ENCODE measurements at places on chromosomes 3 and 15.

GRCh38 chr3:14550651-14551611 lies 10.8 kb upstream of the GRIP2 start:
- DNase-seq, result no peak

- no peak for DNase-seq
These were observed 4.4 kb downstream of the KCTD6 start for GRCh38 chr3:58496206-58496857.

DNA sequence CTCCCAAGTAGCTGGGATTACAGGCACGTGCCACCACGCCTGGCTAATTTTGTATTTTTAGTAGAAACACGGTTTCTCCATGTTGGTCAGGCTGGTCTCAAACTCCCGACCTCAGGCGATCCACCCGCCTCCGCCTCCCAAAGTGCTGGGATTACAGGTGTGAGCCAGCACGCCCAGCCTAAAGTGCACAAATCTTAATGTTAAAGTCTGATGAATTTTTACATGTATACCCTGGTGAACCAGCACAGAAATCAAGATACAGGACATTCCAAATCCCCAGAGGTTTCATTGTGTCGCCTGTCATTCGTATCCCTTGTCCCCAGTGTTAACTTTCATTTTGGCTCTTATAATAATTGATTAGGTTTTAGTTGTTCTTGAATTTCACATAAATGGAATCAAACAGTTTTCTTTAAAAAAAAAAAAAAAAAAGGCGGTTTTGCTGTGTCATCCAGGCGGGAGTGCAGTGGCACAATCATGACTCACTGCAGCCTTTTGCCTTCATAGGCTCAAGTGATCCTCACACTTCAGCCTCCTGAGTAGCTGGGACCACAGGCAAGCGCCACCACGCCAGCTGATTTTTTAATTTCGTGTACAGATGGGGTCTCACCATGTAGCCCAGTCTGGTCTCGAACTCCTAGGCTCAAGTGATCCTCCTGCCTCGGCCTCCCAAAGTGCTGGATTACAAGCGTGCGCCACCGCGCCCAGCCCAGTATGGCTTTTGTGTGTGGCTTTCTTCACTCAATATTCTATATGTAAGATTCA lies 1.5 kb upstream of the TM4SF19 start:
- DNase-seq, result no peak

- no peak for DNase-seq
These were observed 48.8 kb downstream of the ABHD2 start for GRCh38 chr15:89136818-89137772.

GRCh38 chr3:193407112-193407511 lies 28.6 kb upstream of the ATP13A5 start:
- no peak for DNase-seq

- no peak for DNase-seq
These were observed 29.0 kb downstream of the XYLB start for GRCh38 chr3:38375488-38376097.

GRCh38 chr3:117645561-117646242 lies 936.1 kb downstream of the TUSC7 start:
- DNase-seq, result no peak

DNA sequence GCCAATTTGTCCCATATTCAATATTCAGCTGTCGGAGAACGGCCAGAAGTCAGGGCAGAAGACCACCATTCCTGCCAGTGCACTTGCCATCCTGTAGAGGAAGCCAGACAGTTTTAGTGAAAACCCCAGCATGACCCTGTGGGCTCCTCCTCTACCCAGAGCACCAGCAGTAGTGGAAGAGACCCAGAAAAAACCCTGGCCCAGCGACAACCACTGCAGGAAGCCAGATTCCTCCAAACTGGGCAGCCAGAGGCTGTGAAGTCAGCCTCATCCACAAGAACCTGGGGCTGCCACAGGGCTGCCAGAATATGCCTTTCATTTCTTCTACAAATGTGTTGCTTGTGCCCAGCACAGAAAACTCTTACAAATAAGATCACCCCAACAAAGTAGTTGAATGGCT lies 67.3 kb downstream of the HMCES start:
- no peak for DNase-seq

GRCh38 chr15:81194723-81195122 lies 2.0 kb upstream of the IL16 start:
- no peak for DNase-seq

DNA sequence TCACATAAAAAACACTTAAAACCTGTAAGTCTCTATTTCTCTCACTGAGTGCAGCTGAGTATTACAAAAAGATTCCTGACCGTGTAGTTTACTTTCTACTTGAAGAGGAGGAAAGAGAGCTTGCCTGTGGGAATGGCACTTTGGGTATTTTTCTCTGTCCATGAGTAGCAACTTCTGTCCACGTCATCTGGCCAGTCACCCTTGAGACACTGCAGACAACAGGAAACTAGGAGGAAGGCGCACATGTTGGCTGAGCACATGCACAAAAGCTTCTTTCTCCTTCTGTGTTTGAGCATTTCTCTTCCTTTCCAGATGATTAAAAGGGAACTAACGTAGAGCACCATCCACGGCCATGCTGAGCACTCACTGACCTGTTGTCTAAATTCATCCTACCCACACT lies 19.7 kb downstream of the STARD5 start:
- DNase-seq, result no peak

GRCh38 chr3:192399767-192400166 lies 327.6 kb downstream of the FGF12 start:
- no peak for DNase-seq

DNA sequence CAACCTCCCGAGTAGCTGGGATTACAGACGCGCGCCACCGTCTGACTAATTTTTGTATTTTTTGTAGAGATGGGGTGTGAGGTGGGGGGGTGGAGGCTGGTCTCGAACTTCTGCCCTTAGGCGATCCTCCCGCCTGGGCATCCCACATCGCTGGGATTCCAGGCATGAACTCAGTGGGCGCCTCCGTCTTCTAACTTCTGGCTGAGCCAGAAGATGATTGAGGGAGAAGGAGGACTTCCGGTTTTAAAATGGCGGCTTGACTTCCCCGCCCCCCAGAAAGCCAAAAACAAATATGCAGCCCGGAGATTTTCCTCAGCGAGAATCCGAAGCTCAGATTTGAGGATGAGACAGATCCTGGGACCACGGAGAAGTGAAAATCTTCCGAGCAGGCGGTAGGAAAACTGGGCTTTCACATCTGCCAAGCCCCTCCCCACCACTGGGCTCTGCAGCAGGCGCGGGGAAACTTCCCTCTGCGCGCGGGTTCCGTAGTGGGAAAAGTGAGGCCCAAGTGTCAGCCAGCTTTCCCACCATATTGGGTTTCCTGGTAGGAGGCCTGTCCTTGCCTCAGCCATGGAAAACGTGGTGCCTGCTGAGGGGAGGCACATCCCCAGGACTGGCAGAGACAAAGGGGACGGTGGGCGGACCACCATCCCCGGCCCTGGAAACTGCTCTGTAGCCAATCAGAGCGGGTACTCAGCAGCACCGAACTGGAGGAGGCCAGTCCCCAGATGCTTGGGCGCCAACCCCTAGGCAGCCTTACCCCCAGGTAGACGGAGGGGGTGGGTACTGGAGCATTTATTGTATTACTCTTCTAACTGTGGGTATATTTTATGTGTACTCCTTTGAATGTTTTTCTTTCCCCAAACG lies 17.3 kb downstream of the CHST14 start:
- no peak for DNase-seq

GRCh38 chr3:4425707-4426106 lies 41.4 kb downstream of the SUMF1 start:
- DNase-seq, result no peak

- DNase-seq, result peak; percentile 42
These were observed 835 bp downstream of the UBE3A start for GRCh38 chr15:25437777-25438600.

GRCh38 chr15:62477929-62478328 lies 312.8 kb upstream of the C2CD4B start:
- DNase-seq, result no peak

- no peak for DNase-seq
These were observed 63.5 kb upstream of the GOLGA8B start for GRCh38 chr15:34646918-34647317.

- DNase-seq, result no peak
These were observed 295.1 kb downstream of the CHST2 start for GRCh38 chr3:143414571-143415253.

GRCh38 chr3:169998668-169999131 lies 32.1 kb downstream of the SEC62 start:
- DNase-seq, result no peak

DNA sequence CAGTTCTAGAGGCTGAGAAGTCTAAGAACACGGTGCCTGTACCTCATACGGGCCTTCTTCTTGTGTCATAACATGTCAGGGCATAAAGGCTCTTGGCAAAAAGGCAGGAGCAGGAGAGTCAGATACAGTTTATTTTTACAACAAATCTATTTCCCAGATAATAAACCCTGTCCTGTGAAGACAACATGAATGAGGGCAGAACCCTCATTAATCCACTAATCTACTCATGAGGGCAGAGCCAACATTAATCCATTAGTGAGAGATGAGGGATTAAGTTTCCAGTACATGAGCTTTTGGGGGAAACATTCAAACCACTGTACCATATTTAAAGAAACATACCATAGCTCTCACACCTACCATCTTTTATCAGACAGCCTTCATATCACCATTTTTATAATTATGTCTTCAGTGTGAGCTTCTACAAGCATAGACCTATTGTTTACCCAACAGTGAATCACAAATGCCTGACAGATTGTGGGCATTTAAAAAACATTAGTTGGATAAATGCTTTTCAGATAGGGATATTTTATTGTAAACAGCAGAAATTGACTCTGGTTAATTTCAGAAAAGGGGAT lies 645.8 kb downstream of the GRM7 start:
- no peak for DNase-seq
